ENCODE measurements at places on chromosomes 4 and X. TPM values are rescaled to one million over a fixed set of nuclear protein-coding genes. Genes with fewer than 3 reads are reported as not detected.

The PABPC4L gene
- 0.13 TPM for total RNA-seq

The PALLD gene
- total RNA-seq: 87.2 TPM

The MYOZ2 gene
- total RNA-seq: 3.9 TPM

The CNKSR2 gene
- 2.9 TPM for total RNA-seq

The POU4F2 gene
- total RNA-seq: not detected

The OTOP1 gene
- not detected for total RNA-seq

The PTCHD1 gene
- total RNA-seq: 0.31 TPM

The AWAT2 gene
- 0.13 TPM for total RNA-seq

The SUPT20HL1 gene
- total RNA-seq: under 0.01 TPM

The FRMPD3 gene
- not detected for total RNA-seq

The NSG1 gene
- total RNA-seq: 0.26 TPM

The CHRDL1 gene
- total RNA-seq: not detected

The NIPAL1 gene
- 0.13 TPM for total RNA-seq

The ZFP92 gene
- under 0.01 TPM for total RNA-seq

The SPON2 gene
- total RNA-seq: 2.6 TPM

The GATA1 gene
- not detected for total RNA-seq

The KLF8 gene
- 3.2 TPM for total RNA-seq

The RHOXF2 gene
- total RNA-seq: not detected

The NCBP2L gene
- not detected for total RNA-seq

The SYN1 gene
- 0.40 TPM for total RNA-seq

The GPR50 gene
- not detected for total RNA-seq

The QRFPR gene
- not detected for total RNA-seq

The AMTN gene
- total RNA-seq: not detected

The DMRTC1 gene
- total RNA-seq: not detected

The MAGIX gene
- 1.6 TPM for total RNA-seq

The H2BW2 gene
- not detected for total RNA-seq

The AKAP4 gene
- total RNA-seq: not detected

The MAGEB2 gene
- not detected for total RNA-seq

The LGI2 gene
- total RNA-seq: 1.6 TPM

The KIAA1210 gene
- not detected for total RNA-seq

The ZGRF1 gene
- total RNA-seq: 7.5 TPM

The TEC gene
- total RNA-seq: 0.37 TPM

The MAOA gene
- total RNA-seq: 21.4 TPM

The LAGE3 gene
- total RNA-seq: 14.2 TPM

The SPANXN2 gene
- not detected for total RNA-seq

The IL2 gene
- total RNA-seq: not detected

The SYNPO2 gene
- 1.6 TPM for total RNA-seq

The TMEM156 gene
- total RNA-seq: 0.37 TPM

The GPR82 gene
- not detected for total RNA-seq

The MAGEB6 gene
- total RNA-seq: not detected

The GYG2 gene
- total RNA-seq: 0.06 TPM

The ERAS gene
- not detected for total RNA-seq

The MSN gene
- total RNA-seq: 310 TPM

The FTSJ1 gene
- total RNA-seq: 34.9 TPM

The MAGED4 gene
- total RNA-seq: 2.0 TPM

The MAGEA4 gene
- not detected for total RNA-seq

The KLHL13 gene
- total RNA-seq: 37.9 TPM

The PLCXD1 gene
- total RNA-seq: 7.5 TPM

The FRMPD4 gene
- total RNA-seq: 0.13 TPM

The FRMD7 gene
- not detected for total RNA-seq

The SCML2 gene
- total RNA-seq: 1.2 TPM

The RAB9B gene
- total RNA-seq: 0.66 TPM

The NXT2 gene
- total RNA-seq: 9.6 TPM

The TRIM61 gene
- 0.92 TPM for total RNA-seq
